Activated naive CD4-positive, alpha-beta T cell (primary cell): ENCODE measurements at places on chromosomes 2 and 18.

GRCh38 chr2:46811379-46812310 lies 104.0 kb downstream of the MCFD2 start:
- no peak for DNase-seq

- no peak for DNase-seq
Measured at GRCh38 chr18:54023471-54023870, 201.0 kb downstream of the MBD2 start.

- no peak for DNase-seq
Measured at GRCh38 chr18:30486856-30487255, 555.7 kb downstream of the DSC3 start.

- DNase-seq, result no peak
Measured at GRCh38 chr2:76491503-76491902, 780.8 kb upstream of the GCFC2 start.

- no peak for DNase-seq
Measured at GRCh38 chr2:219537657-219538488, 5.7 kb downstream of the CHPF start.

DNA sequence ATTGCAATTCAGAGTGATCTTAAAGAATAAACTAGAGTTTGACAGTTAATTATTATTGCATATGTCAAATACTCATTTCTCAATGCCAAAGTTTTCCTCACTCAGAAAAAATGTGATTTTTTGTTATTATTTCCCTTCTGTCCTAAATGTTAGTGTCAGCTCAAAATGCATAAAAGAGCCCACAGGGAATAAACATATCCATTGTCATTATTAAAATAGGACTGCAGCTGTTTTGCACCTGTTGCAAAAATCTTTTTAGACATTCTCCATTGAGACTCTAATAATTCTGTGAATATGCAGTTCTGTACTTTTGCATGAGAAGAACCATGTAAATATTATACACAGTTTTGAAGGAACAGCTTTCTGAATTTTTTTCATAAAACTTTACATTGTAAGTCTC lies 540.0 kb upstream of the SLC39A10 start:
- DNase-seq, result no peak

DNA sequence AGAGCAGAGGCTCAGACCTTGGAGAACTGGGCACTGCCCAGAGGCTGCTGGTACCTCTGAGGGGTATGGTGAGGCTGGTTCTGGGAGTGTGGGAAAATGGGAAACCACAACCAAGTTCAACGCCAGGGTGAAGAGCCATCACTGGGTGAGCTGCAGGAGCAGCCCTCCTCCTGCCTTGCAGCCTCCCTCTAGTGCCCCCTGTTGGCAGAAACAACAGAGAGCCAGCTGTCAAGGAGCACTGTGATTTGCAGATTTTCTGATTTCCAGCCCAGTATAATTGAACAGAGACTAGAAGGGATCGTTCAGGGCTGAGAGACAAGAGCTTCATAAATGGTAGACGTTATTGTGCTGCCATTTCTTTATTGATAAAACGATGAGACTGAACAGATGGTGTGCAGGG lies 50.5 kb downstream of the MAPK4 start:
- no peak for DNase-seq

- DNase-seq, result no peak
Measured at GRCh38 chr18:3578621-3579020, 128.6 kb downstream of the TGIF1 start.

- DNase-seq, result no peak
Measured at GRCh38 chr18:30625961-30626360, 416.6 kb downstream of the DSC3 start.

GRCh38 chr2:233039212-233039845 lies 6.9 kb downstream of the NEU2 start:
- no peak for DNase-seq

- DNase-seq, result no peak
Measured at GRCh38 chr18:67788310-67789164, 272.0 kb upstream of the DSEL start.

DNA sequence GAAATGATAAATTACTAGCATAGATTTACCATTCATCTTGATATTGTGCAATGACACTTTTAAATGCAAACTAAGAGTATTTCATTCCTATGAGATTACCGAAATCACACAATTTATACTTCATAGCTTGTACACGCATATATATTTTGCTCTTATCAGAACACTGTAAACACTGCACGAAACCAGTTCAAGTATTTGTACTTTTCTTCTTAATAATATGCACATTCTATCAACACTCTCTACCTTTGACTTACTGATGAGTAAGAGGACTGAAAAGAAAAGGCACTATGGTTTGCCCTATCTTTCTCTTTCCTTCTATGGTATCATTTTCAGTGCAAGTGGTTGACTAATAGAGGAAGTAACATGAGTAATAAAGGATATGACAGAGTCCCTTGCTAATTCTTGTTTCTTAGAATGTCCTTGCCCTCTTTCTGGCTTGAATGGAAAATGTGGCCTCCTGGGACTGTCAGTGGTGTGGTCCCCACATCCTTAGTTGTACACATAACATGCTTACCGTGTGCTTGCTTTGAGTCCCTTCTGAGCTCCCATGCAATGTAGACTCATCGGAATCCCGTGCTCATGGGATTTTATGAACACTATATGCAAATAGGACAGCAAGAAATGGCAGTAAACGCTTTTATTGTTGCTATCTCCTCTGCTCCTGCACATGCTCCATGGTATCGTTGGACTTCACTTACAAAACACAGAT lies 363.5 kb upstream of the TNP1 start:
- DNase-seq, result no peak

DNA sequence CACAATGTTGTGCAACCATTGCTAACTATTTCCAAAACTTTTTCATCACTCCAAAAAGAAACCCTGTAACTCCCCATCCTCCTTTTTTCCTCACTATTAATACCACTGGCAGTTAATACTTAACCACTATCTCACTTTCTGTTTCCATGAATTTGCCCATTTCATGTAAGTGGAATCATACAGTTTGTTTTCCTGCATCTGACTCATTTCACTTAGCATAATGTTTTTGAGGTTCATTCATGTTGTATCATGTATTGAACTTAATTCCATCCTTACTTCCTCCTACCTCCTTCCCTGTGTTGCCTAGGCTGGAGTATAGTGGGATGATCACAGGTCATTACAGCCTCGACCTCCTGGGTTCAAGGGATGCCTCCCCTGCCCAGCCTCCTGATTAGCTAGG lies 68.3 kb downstream of the FAM117B start:
- DNase-seq, result no peak

DNA sequence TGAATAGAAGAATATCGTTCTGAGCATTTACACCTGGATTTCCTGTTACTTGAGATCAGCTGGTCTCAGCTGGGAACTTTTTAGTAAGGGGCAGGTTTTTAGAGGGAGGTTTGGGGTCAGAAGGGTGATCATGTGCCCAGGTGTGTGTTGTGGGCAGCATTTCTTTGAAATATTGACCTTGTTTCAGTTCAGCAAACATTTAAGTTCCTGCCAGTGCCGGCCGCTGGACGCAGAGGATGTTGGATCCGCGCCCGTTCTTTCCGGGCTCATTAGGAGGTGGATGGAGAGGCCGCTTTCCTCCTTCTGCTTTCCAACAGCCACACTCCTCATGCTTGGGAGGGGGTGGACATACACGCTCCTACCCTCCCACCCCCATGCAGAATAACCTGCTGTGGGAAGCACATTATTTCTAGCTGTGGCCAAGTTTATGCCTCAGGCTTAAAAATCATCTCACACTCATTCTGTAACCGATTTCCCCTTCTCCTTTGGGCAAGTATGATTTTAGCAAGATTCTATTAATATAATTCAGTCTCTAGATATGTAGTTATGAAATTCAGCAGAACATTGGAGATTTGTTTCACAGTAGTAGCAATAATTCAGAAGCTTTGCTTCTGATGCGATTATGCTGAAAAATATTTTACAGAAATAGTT lies 131.4 kb downstream of the ZNF236 start:
- DNase-seq, result no peak

DNA sequence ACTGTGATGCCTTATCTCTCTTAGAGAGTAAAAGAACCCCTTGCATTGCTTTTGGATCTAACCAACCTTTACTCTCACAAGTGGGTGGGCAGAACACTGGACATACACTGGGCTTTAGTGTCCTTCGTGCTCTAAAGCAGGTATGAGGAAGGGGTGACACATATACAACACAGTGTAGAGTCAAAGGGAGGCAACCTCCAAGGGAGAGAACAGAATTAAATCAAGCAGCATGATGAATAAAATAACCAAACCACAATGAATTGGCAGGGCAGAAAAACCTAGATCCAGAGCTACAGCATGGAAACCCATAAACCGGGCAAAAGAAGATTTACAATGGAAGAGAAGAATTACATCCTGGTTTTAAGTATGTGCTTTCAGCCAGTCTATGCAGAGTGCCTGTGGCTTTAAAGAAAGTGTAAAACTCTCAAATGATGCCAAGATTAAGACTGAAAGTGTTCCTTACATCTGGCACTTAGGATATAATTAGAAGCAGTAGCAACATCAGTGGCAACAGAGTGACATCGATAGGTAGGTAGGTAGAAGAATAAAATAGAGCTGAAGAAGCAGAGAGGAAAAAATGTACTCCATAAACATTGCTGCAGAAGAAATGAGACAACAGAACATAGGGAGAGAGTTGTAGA lies 191.7 kb upstream of the ZC3H15 start:
- no peak for DNase-seq
